ENCODE measurements at places on chromosomes 2 and 18.

- DNase-seq = no peak
Measured at GRCh38 chr2:175630280-175631244, 371.5 kb downstream of the LNPK start.

DNA sequence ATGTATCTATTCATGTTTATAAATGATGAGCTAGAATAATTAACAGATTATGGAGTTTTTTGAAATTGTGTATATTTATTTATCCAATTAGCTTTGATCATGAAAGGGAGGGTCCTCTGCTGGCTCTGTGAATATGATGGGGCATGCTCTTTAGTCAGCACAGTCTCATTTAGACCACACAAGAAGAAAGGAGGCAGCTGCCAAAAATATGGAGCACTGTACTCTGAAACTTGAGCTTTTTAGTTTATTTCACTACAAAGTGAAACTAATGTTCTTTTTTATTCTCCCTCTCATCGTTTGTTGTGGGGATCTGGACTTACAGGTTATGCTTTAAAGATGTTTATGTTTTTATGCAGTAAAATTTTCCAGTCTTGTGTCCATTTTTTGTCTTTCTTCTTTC is 266.9 kb upstream of the GULP1 start:
- no peak for DNase-seq

DNA sequence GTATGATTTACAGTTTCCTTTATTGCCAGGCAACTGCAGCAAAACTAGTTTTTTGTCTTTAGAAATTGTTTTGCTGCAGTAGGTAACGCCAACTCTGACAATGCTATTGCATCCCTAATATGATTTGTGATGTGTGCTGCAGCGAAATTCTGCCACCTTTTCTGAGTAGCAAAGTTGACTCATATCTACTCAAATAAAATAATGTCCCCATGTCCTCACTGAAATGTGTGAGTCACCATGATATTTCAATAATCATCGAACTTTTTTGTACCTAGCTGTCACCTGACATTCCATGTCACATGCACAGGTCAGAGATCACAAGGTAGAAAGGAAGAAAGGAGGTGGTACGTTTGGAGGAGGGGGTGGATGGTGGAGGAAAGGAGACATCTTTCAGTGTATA is 205.0 kb downstream of the RAD51AP2 start:
- DNase-seq = peak; percentile 46

GRCh38 chr2:96663829-96664228 is 21.3 kb downstream of the FER1L5 start:
- DNase-seq = no peak

GRCh38 chr2:223055836-223056235 is 3.8 kb downstream of the KCNE4 start:
- no peak for DNase-seq

GRCh38 chr2:103009871-103010270 is 248.0 kb downstream of the TMEM182 start:
- no peak for DNase-seq

- DNase-seq = peak; percentile 21
Measured at GRCh38 chr2:10878268-10878915, 33.3 kb upstream of the KCNF1 start.

DNA sequence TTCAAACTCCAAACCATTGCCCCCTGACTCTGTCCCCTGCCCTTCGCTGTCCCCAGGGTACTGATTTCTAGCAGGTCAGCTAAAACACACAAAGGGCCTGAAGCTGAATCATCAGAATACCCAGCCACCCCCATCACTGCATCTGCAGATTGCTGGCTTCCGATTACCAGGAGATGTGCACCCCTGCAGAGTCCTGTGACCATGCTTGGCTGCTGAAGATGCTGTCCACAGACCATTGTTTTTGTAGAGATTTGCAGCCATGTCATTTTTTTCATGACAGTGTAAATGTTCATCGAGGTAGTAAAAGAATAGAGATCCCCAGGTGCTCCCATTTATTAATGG is 463.3 kb downstream of the STK39 start:
- DNase-seq = no peak

- DNase-seq = no peak
Measured at GRCh38 chr2:241849616-241850543, 8.8 kb downstream of the PDCD1 start.

- no peak for DNase-seq
Measured at GRCh38 chr2:198114064-198114463, 309.7 kb downstream of the PLCL1 start.

DNA sequence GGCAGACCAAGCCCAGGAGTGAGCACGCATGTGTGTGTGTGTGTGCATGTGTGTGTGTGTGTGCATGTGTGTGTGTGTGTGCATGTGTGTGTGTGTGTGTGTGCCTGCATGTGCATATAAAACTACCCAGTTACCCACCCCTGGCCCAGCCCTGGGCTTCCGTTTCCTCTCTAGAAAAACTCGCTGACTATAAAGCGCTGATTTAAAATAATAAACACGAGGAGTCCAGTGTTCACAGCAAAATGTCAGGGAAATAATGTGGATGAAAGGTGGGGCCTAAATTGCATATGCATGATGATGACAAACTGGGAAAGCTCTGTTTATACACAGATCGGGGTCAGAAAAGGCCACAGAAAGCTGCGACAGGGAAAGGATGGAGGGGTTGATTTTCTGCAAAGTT is 7.5 kb downstream of the ADCY3 start:
- DNase-seq = no peak

GRCh38 chr2:177245010-177245422 is 19.5 kb downstream of the NFE2L2 start:
- DNase-seq = peak; percentile 75

- no peak for DNase-seq
Measured at GRCh38 chr2:129189617-129190319, 789.7 kb upstream of the RAB6C start.

- DNase-seq = no peak
Measured at GRCh38 chr2:55985406-55985805, 61.8 kb upstream of the EFEMP1 start.

DNA sequence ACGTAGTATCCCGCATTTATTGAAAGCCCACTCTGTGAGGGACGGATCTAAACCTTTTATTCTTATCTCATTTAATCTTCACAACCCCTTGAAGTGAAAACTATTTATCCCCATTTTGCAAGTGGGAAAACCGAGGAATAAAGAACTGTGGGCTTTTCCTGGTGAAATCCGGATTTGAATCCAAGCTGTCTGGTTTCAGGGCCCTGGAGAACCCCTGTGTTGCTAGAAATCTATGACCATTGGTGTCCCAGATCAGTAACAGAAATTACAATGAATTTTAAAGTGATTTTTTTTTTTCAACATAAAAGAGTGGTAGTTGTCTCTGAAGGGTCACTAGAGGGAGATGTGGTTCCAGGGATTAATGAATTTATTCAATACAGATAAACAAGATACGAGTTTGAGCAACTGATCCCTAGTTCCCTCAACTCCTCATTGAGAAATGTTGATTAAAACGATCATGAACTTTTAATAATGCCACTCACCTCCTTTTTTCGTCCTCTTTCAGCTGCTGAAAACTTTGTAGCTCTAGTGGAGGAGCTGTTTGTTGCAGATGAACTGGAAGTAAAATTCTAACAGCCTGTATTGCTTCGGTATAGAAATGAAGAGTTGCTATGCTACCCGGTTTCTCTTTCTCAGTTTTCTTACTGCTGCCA is 940 bp downstream of the XRCC5 start:
- DNase-seq = no peak

DNA sequence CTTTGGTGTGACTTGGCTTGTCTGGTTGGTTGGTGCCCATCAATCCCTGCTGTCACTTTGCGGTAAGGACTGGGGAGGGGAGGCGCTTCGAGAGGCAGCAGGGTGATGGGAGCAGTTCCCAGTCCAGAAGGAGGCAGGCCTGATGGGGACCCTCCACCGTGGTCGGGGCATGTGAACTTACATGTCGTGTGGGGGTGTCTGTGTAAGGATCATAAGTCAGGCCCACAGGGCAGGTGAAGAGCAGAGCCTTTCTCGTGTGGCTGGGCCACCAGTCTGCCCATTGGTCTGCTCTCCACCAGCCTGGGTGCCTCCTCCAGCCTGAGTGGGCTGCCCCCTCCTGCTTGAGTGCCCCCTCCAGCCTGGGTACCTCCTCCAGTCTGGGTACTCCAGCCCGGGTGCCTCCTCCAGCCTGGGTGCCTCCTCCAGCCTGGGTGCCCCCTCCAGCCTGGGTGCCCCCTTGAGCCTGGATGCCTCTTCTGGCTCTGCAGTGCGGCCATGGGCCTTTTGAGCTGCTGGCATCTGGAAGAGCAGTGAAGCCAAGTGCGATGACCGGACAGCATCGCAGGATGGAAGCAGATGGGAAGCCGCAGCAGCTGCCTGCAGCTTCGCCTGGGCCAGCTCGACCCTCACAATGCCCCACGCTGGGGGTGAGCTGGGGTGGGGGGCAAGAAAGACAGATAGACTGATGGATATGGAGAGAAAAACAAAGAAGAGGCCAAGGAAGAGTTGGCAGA is 25.0 kb downstream of the ATOH8 start:
- DNase-seq = no peak

GRCh38 chr2:102049756-102050443 is 58.1 kb downstream of the IL1R2 start:
- no peak for DNase-seq

- DNase-seq = no peak
Measured at GRCh38 chr2:139020287-139020686, 240.1 kb upstream of the NXPH2 start.

- no peak for DNase-seq
Measured at GRCh38 chr2:150587547-150588505, 100.4 kb upstream of the RND3 start.

GRCh38 chr18:48122816-48123215 is 192.4 kb upstream of the SMAD2 start:
- DNase-seq = no peak

DNA sequence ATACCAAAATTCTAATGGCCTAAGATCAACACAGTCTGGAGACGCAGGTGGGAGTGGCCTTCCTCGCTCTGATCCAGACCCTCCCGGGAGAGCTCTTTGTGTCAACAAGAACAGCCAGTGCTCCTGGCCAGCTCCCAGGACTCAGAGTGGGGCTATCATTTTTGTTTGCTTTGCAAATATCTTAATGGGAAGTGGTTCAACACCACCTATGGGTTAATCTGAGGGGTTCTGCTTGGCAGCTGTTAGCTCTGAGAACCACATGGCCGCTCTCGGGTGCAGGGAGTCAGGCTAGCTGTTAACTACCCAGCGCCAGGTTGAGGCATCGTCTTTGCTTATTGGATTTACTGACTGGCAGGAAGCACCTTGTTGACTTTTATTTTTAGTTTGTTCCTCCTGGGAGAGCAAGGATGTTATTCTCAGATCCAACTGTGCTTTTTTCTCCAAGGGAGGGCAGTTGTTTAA is 184.8 kb upstream of the SP5 start:
- no peak for DNase-seq

DNA sequence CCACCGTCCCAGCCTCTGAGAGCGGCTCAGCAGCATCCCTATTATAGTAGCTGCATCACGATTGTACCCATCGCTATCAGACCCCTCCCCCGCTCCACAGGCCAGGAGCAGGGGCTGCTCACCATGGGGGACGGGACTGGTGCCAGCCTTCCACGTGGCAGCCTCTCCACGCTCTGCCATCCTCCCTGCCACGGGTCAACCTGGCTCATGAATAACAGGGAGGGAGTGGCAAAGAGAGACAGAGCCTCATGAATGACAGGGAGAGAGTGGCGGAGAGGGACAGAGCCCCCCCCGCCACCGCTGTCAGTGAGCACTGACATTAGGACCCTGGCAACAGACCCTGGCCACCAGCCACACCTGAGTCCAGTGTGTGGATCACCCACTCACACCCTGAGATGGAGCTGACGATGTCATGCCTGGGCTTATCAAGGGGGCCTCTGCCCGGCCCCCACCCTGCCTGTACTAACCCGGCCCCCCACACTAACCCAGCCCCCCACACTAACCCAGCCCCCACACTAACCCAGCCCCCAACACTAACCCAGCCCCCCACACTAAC is 16.9 kb downstream of the CROCC2 start:
- DNase-seq = no peak

- DNase-seq = peak; percentile 69
Measured at GRCh38 chr2:180662941-180663471, 317.4 kb upstream of the UBE2E3 start.

DNA sequence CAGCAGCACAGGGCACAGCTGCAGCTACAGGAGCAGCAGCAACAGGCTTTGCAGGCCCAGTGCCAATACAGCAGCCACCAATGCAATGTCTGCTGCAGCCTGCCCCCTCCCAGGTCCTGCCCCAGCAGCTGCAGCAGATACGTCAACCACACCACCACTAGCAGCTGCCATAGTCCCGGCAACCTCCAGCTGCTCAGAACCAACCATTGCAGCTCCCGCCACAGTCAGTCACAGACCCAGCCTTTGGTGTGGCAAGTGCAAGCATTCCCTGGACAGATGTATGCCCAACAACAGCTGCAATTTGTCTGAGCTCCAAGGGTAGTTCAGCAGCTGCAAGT is 53.3 kb upstream of the TUBA3E start:
- no peak for DNase-seq

DNA sequence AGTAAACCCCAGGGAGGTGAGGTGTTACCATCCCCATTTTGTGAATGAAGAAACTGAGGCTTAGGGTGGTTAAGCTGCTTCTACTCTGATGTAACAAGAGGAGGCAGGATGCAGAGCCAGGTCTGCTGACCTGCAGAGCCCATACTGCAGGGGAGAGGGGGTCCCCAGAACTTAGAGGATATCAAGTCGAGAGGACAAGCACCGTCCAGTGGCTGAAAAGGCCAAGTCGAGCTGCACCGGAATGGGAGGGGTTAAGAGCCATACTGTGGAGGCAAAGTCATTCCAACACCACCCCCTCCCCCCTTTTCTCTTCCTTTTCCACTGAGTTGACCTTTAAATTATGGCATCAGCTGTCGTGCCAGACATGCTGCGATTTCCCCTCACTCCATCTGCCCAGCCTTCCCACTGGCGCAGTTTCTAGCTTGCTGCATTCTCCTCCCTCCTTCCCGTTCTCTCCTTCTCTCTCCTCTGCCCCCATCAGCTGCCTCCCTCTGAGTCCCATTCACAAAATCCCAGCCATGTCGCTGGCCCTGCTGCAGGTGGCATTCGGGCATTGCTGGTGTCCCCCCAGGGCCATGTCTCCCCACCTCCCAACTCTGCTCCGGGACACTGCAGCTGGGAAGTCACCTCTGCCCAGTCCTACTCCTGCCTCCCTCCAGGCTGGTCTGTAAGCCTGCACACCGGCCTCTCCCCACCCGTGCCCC is 346.9 kb downstream of the DYSF start:
- DNase-seq = no peak

GRCh38 chr2:145220496-145220895 is 700.6 kb upstream of the ZEB2 start:
- no peak for DNase-seq

GRCh38 chr18:23291456-23292205 is 156.3 kb downstream of the CABLES1 start:
- DNase-seq = peak; percentile 26

DNA sequence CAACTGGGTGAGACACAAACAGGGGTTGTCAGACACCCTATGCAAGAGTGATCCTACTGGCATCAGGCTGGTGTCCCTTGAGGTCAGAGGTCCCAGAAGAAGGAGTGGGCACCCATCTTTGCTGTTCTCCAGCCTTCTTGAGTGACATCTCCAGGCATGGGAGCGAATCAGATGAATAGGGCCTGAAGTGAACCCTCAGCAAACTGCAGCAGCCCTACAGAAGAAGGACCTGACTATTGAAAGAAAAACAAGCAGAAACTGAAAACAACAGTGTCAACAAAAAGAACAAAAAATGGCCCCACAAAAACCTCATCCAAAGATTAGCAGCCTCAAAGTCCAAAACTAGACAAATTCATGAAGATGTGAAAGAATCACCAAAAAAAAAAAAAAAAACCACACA is 1229.7 kb upstream of the CRIM1 start:
- DNase-seq = no peak

Data from PC-9 (cell line).